ENCODE measurements at places on chromosomes 1 and 21.
A peak's percentile ranks its signal among the peaks of the same experiment; 100 is the strongest.

GRCh38 chr1:45299981-45300668 lies 26.6 kb upstream of the HPDL start:
- peak; percentile 33 for DNase-seq

DNA sequence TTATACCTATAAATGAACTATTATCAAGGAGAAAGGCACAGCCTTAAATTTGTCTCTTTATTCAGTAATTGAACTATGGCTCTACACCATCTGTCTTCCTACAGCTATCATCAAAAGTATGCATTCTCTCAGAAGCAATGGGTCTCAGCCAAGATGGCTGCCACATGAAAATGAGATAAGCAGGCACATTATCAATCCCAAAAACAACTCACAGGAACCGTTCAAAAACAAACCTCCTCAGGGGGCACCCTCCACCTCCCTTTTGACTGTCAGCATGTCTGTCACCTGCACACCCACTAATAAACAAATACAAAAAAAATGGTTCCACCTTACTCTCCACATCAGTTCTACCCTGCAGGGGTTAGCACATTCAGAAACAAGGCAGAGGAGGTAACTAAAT lies 23.6 kb downstream of the KIAA0319L start:
- no peak for DNase-seq

- DNase-seq, result peak; percentile 26
Observed at GRCh38 chr1:116910379-116911187, 867 bp downstream of the PTGFRN start.

DNA sequence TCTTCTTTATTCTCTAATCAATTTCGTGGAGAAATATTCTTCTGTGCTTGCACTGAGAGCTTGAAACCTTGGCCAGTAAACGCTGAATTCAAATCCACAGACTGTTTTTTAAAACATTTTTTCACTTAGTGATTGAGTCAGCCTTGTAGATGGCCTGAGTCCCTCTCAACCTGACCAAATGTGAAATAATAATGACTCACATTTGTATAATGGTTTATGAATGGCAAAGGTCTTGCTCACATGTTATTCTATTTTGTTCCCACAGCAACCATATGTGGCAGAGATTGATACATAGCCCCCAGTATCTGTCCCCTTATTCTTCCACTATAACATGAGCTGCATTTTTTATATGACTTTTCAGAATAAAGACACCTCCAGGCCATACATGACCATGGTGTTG lies 47.8 kb upstream of the CCDC190 start:
- DNase-seq, result no peak

DNA sequence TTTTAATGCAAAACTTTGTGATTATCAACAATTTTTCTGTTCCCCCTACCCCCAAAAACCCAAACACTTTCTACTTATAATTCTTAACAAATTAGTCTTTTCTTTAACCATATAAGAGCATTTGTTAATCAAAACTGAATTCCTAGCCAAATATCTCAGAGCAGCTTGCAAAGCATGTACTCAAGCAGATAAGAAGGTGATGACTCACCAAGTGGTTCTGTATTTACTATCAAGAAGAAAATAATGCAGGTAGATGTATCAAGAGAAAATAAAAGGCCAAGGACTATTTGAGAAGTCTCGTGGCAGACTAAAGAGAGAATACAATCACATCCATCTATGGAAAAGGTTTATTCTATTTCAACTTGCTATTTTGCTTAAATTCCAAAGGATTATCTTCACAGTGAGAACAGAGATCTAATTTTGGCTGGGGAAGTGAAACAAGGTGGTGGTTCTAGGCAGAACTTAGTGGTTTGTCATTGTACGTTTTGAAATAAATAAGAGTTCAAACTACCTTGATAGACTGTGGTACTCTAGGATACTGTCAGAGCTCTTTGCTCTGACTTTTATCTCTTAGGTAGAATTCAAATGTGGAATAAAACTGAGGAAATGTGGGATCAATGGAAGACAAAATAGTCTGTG lies 94.7 kb upstream of the NRIP1 start:
- no peak for DNase-seq

DNA sequence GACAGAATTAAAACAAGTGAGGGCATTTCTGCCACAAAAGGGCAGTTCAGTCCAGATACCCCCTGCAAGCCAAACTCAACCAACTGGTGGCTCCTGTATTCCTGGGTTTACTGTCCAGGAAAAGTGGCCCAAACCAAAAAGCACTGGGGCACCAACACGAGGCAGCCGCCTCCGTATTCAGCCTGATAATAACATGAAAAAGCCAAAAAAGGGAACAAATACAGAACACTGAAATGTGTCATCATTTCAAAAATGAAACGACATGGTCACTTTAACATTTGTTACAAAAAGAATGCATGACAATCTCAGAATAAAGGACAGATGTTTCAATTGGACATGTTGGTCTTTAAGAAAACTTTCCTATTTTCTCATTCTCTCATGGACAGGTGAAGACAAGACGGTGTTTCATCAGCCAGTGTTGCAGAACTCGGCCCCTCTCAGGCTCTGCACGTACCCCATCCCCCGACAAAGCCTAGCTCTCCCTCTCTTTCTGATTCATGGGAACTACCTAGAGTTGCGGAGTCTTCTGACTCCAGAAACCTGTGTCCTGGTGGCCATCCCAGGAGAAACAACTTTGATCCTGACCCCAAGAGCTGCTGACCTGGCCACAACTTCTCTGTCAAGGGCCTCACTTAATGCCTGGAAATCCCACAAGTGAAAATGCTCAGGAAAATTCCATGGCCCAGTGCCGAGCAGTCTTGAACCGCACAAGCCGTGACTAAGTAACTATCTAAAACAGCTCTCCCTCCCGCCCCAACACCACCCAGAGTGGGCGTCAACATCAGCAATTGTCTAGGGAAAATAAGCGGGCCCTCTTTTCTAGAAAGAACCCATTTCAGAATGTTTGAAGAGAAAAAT lies 27.1 kb downstream of the ZBTB17 start:
- no peak for DNase-seq

GRCh38 chr1:110321846-110322245 lies 17.3 kb upstream of the RBM15 start:
- DNase-seq, result no peak

DNA sequence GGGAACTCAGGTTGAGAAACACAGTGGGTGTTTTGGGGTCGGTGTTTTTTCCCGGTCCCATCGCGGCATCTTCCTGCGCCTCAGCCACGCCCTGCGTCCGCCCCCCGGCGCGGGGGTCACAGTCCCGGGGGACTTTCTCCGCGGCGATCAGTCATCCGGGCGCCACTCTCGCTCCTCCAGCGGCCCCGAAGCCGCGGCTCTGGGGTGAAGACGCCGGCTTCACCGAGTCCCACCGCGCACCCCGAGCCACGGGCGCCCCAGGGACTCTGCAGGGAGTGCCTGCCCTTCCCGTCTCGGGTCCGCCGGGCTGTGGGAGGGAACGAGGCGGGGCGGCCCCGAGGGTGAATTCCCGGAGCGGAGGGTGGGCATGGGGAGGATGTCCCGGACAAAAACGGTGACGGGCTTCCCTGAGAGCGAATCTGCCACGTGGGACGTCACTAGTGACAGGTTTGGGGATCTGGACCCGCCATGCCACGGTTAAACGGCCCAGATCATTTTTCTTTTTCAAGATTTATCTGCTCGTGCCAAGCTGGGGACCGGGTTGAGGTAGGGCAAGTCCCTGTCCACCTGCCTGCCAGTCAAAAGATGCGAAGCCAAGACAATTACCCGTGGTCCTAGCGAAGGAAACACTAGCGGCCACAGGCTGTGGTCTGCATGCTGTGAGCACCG lies 717 bp upstream of the BATF3 start:
- DNase-seq, result peak; percentile 12

DNA sequence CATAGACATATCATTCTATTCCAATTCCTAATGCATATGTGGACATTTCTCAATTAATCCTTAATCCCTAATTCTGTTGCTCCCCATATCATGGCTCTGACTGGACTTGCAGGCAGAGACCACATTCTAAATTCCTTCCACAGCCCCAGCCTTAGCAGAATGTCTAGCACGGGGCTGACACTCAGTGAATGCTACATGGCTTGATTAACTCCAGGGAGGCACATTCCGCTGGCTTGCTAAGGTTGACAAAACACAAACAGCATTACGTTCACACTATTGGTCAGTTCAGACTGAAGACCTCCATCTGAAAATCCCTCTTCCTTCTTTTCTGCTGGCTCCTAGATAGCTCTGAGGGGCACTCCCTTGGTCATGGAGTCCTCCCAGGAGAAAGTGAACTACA lies 119.4 kb downstream of the ASTN1 start:
- DNase-seq, result no peak

- DNase-seq, result no peak
Observed at GRCh38 chr1:3662080-3662671, 9.9 kb downstream of the TP73 start.

DNA sequence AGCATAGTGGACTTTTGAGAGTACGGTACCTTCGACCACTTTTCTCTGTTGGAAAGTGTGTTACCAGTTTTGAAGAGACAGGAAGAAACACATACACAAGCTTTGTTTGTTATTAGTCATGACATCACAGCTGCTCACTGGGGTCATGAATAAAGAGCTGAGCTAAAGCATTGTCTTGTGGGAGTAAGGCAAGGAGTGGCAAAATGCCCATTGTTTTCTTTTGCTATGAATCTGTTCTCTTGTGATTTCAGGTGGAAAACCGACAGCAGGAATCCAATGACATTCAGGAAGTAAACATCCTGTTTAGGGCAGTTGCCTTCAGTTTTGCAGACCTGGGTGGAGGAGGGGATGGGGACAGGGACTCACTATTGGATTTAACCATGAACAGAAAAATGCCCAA lies 66.2 kb downstream of the RGL1 start:
- no peak for DNase-seq

GRCh38 chr21:34889676-34890469 lies 159.2 kb downstream of the RUNX1 start:
- DNase-seq, result peak; percentile 62

DNA sequence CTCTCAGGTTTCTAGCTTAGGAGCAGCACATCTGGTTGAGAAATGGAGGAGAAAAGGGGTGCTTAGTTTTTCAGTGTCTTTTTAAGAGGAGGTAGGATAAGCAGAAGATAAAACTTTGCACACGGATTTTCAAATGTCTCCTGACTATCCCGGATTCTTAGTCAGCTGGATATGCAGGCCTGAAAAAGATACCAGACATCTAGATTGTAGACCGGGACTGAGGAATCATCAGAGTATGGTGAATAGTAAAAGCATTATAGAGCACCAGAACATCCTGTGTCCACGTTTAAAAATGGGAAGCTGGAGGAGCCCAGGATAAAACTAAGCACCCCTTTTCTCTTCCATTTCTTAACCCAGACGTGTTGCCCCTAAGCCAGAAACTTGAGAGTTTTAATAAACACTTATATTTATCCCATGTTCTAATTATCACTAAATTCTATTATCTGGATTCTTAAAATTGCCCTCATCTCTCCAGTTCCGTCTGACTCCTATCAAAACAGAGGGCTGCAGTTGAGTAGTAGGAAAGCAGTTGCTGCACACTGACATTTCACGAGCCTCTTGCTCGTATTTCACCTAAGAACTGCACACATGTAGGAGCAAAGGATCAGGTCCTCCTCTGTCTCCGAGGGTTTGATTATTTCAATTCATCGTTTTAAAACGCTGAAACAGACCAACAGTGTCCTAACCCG lies 609 bp downstream of the PIGK start:
- no peak for DNase-seq

DNA sequence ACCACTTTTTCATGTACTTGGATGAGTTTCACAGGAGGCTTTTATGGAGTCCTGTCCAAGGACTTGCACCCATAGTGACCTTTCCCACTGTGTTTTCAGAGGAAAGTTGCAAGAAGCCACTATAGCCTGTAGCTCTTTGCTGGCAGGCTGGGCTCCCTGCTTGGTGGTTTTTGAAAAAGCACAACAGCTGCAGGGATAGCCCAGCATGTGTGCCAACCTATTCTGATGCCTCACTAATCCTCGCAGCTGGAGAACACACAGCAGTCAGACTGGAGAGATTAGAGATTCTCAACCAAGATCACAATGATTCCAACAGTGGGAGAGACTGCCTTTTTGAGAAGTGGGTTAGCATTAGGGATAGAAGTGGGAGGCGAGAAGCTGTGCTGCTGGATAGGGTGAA lies 24.1 kb upstream of the ARHGEF11 start:
- DNase-seq, result no peak

DNA sequence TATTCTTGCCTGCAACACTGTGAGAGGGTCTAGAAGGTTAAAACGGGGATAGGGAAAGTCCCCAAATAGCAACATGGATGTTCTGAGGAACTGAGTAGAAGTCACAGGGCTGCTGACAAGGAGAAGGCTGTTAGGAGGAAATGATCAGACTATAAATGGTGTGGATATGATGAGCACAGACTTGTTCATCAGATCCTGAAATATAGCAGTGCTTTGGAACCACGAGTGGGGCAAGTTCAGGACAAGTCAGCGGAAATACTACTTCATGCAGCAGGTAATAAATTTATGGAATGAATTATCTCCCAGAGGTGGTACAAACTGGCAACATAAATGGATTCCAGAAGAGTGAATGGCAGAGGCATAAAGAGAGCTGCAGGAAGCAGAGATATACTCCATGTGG lies 3.2 kb upstream of the KIAA0040 start:
- DNase-seq, result no peak

- peak; percentile 60 for DNase-seq
Observed at GRCh38 chr1:156641761-156642264, at the start of gene BCAN. TSS of gene BCAN (plus strand) at chr1:156642117. CDS start at chr1:156646055, 3,938 bp downstream.

DNA sequence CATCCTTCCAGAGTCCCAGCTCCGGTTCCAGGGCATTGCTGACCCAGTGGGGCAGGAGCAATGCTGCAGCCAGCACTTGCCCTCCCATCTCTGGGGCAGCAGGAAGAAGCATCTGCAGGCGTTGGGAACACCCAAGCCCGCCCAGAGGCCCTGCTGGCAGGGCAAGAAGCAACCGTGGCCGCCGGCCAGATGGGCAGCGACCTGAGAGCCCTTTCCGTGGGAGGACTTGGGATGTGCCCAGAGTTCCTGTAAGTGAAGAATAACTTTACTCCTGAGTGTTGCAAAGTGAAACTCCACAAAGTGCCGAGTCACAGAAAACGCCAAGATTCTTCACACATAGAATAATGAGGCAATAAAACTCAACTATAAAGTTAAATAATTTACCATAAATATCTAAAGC lies 46.0 kb downstream of the GRIK3 start:
- DNase-seq, result no peak

DNA sequence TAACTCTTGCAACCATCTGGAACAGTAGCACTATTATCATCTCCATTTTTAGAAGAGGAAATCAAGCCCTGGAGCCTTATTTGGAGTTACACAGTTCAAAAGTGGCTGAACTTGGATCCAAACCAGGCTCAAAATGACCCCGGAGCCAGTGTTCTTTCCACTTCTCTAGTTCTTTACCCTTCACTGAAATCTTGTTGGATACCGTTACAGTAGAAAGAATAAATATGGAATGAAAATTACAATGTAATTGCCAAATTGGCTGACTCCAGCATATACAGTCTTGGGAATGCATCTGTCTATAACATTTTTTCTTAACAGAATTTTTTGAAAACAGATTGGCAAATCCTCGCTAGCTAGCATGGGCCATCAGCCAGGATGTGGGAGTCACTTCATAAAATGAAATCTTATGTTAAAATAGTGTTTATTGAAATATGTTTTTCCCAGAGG lies 261.4 kb downstream of the CTH start:
- no peak for DNase-seq
